Activated T-cell treated with anti-CD3 and anti-CD28 coated beads for 1 hour (primary cell): ENCODE measurements at places on chromosomes 1 and 21.

GRCh38 chr1:228548788-228549187 is 61.6 kb downstream of the RNF187 start:
- DNase-seq: no peak

- no peak for DNase-seq
Observed at GRCh38 chr1:48543854-48544253, 71.8 kb upstream of the SPATA6 start.

DNA sequence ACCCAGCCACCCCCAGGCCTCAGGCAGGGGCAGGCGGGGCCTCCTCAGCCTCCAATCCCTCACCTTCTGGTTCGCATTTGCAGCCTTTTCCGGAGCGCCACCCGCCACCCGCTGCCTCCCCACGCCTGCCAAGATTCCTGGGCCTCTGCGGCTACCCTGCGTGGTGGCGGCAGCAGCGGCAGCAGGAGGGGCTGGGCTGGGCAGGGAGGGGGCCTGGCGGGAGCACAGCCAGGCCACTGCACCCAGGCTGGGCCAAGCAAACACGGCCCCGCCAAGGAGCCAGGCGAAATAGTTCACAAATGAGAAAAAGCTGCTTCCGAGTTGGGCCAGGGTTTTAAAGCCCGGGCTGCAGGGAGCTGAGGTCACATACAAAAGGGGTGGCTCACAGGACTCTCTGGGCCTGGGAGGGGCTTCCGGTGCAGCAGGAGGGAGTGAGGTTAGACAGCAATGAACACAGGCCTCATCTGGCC is 9.8 kb downstream of the COL8A2 start:
- DNase-seq: no peak

GRCh38 chr1:219498666-219499065 is 114.2 kb downstream of the ZC3H11B start:
- no peak for DNase-seq

DNA sequence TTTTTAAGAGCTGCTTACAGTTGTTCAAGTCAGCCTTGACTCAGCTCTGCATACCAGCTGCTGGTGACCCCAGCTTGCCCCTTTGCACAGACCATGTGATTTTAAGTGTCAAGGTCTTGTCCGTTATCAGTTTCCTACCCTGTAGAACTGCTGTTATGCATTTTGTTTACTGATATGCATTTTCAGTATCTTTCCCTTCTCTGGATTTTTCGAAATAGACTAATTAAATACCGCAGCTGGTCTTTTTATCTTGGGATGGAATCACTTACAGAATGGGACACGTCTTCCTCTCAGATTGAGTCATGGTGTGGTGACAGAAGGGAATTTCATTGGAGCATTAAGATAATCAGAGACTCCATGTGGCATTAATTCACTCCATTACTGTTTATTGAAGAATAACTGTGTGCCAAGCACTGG is 145.6 kb downstream of the FMN2 start:
- no peak for DNase-seq

- DNase-seq: no peak
Observed at GRCh38 chr1:176149939-176150807, 56.9 kb downstream of the COP1 start.

DNA sequence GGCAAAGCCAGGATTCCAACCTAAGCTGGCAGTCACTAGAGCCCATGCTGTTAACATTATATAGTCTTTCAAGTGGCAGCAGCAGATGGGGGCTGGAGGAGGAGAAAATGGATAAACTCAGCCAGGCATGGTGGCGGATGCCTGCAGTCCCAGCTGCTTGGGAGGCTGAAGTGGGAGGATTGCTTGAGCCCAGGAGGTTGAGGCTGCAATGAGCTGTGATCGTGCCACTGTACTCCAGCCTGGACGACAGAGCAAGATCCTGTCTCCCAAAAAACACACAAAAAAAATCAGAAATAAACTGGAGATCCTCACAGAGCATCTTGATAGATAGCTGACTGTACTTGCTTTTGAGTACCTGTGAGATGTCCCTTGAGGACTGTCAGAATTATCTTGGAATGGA is 13.4 kb upstream of the WDR26 start:
- DNase-seq: no peak

DNA sequence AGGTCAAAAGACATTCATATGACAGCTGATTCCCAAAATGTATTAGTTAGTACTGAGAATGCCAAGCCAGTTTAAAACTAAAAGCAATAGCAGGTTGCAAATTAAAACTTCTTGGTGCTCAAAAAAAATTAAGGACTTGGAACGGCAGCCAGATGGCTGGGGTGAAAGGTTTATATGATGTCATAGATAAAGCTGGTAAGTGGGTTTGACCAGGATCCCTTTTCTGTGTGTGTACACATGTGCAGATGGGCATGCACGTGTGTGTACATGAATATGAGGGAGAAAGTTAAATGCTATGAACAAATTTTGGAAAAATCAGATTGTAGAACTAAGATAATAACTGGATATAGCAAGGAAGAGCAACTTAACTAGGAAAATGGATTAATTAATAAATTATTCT is 39.1 kb upstream of the DPH5 start:
- no peak for DNase-seq

GRCh38 chr1:65401612-65402011 is 18.9 kb upstream of the LEPR start:
- DNase-seq: no peak
